ENCODE measurements at places on chromosomes 11 and 22.

DNA sequence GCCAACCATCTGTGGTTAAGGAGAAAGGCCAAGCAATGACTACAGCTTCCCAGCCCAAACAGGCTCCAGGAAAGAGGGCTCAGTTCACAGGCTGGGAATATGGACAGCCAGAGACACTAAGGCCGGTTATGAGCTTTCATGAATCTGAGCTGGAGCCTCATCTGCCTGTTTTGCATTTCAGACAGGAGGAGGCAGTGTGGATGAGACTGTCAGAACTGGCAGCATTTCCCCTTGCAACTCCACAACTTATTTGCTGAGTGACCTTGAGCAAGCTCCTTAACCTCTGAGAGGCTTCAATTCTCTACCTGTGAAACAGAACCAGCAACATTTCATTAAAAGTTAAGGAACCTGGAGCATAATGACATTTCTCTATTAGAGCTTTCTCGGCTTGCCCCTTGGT is 264.0 kb downstream of the ETS1 start:
- DNase-seq: peak; percentile 35

- DNase-seq: no peak
These were observed 52.0 kb downstream of the KCNJ1 start for GRCh38 chr11:128814856-128815705.

DNA sequence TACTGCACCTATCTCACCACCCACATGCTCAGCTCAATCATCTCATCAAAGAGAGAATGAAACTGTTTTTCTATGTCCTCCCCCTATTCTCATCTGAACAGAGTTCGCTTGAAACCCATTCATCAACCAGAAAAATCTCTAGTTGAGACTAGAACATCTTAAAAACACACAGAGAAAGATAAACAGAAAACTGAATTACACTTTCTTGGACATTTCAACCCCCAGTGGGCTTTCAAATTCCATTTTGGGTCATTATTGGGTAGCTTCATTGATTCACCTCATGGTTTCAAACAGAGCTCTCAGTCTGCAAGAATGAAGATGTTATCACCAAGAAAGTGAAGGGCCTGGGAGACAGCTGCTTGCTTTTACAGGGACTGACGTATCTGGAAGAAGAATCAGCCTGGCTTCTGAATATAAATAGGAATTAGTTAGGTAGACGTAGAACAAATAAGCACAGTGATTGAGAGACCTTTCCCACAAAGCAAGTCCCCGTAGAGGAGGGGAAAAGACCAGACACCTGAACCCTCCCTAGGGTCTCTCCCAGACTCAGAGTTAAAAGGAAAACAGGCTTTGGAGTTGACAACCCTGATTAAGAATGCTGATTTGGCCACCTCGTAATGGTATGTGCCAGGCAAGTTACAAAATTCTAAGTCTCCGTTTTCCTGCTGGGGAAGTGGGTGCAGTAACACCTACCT is 155.7 kb downstream of the BBOX1 start:
- DNase-seq: no peak

DNA sequence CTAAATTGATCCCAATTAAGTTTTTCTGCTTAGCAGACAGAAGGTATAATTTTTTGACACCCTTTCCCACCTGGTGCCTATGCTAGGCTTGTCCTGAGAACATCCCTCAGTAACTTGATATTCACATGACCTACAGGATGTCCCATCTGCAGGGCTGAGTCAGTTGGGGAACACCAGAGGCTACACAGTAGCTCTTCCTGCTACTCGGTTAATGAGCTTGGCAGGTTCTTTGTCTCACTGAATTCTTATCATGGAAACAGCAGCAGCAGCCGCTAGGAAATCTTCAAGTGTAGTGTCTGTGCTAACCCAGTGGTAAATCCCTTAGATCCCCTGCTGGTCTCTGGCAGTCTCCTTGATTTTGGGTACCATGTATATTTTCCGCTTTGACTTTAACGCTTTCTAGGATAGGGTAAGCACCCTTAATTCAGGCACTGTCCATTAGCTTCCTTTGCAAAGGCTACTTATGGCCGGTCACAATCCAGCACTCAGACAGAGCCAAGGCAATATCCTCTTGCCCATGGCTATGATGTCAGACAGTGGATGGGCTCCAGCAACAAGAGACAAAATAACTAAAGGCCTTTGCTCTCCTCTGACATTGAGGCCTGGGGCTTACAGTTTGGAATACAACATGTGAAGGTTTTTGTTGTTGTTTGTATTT is 8.5 kb downstream of the MRPL16 start:
- DNase-seq: no peak

- no peak for DNase-seq
These were observed 22.4 kb downstream of the MMP10 start for GRCh38 chr11:102757823-102758549.

DNA sequence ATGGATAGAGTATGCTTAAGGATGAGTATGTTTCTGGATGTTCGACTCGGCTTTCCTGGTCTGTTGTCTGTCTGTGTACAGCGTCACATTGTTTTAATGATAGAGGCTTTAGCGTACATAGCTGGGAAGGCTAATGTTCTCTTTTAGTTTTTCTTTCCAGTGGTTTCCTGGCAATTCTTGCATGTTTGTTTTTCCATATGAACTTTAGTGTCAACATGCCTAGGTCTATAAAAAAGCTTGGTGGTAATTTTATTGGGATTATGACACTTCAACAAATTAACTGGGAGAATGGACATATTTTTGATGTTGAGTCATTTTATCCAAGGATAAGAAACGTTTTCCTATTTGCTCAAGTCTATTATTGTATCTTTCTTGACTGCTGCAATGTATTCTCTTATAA is 17.6 kb downstream of the F2 start:
- DNase-seq: no peak

DNA sequence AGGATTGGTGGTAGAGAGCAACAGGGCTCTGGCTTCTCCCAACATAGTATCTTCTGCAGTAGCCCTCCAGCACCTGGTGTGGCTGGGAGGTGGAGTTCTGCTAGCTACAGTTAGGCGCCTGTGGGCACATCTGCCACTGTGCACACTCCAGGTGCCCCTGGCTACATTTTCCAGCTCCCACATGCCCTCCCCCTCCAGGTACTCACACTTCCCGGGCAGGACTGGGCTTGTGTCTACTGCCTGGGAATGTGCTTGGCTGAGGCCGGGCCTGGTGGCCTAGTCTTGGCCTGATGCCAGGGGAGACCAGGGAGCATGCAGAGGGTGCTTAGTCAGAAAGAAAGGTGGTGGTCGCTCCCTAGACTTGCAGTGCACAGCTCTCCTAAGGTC is 15.8 kb downstream of the PHLDB1 start:
- no peak for DNase-seq

- DNase-seq: no peak
These were observed 79.7 kb downstream of the MYO7A start for GRCh38 chr11:77207618-77208313.

GRCh38 chr11:61171907-61172306 is 10.7 kb upstream of the VPS37C start:
- DNase-seq: no peak

GRCh38 chr11:17258670-17259069 is 17.9 kb upstream of the NUCB2 start:
- no peak for DNase-seq

- DNase-seq: peak; percentile 61
These were observed 16.9 kb upstream of the RAC2 start for GRCh38 chr22:37260901-37261336.

DNA sequence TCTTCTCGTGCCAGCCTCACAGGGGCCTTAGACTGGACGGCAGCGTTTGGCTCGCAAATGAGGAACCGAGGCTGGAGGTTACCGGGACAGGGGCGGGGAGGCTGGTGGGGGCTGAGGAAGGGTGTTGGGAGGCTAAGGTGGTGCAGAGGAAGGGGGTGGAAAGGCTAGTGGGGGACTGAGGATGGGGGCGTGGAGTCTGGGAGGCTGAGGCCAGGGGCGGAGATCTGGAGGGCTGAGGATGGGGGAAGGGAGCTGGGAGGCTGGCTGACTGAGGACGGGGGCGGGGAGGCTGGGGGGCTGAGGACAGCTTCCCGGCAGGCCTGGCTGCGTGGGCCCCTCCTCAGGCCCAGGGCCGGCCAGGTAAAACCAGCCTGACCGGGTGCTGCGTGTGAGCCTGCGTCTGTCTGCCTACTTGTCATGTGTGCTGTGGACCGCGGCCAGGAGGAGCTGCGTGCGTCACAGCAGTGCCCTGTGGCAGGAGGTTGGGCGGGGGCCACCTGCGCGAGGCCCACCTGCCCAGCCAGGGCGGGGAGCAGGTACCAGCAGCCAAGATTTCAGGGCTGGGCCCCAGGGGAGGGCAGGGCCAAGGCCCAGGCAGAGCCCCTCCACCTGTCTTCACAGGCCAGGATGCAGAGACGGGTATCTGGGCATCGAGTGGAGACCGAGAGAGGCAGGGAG is 9.4 kb upstream of the PIM3 start:
- no peak for DNase-seq

- no peak for DNase-seq
These were observed 1.3 kb downstream of the PYGM start for GRCh38 chr11:64758330-64759079.
